Stomach (tissue), 19 donors: ENCODE measurements at places on chromosomes 4 and X. TPM values are rescaled to one million over a fixed set of nuclear protein-coding genes. Genes with fewer than 3 reads are reported as not detected.

Gene IL1RAPL1
- 0.87 TPM for total RNA-seq

Gene GPRIN3
- 19.8 TPM for total RNA-seq

Gene PLXNB3
- total RNA-seq = 49.2 TPM

Gene LRRC66
- 2.9 TPM for total RNA-seq

Gene SHROOM2
- total RNA-seq = 4.2 TPM

Gene HPSE
- total RNA-seq = 1.8 TPM

Gene SPACA5B
- not detected for total RNA-seq

Gene GAGE12E
- not detected for total RNA-seq

Gene TMEM47
- total RNA-seq = 9.6 TPM

Gene SLC49A3
- 18.8 TPM for total RNA-seq

Gene BTK
- total RNA-seq = 2.4 TPM

DNA sequence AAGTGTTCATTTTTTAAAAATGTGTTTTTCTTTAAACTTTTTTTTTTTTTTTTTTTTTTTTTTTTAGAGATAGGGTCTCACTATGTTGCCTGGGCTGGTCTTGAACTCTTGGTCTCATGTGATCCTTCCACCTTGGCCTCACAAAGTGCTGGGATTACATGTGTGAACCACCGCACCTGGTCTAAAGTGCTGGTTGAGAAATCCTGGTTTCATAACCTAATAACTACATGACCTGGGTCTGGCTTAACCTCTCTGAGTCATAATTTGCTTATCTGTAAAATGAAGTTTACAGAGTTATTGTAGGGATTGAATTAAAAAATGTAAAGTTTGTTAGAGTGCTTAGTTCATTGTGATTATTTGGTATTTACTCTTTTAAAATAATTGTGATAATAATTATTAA lies 5.2 kb downstream of the HSD17B13 start:
- no peak for DNase-seq

- DNase-seq = no peak
Measured at GRCh38 chrX:49901048-49901447, 21.3 kb upstream of the CLCN5 start.

- peak; percentile 81 for DNase-seq
Measured at GRCh38 chrX:3811331-3812311, 98.2 kb upstream of the PRKX start.

GRCh38 chrX:153830640-153831428 lies 490 bp upstream of the PDZD4 start:
- peak; percentile 30 for DNase-seq

- DNase-seq = peak; percentile 19
Measured at GRCh38 chrX:22430701-22431100, 158.0 kb downstream of the CBLL2 start.

DNA sequence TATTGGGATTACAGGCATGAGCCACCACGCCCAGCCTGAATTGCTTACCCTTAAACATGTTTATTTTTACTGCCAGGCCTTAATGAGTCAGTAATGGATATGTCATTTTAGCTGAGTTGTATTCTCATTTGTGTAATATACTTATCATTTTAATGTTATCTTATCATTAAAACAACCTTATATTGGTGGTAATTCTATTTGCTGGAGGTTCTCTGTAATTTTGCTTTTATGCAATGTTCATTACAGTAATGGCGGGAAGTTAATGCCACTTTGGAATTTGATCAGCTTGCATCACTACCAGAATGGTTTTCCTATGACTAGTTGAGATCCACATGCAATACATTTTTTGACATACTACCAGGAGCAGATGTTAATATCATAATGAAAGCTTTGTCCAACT lies 6.3 kb upstream of the PGAM4 start:
- DNase-seq = peak; percentile 38

DNA sequence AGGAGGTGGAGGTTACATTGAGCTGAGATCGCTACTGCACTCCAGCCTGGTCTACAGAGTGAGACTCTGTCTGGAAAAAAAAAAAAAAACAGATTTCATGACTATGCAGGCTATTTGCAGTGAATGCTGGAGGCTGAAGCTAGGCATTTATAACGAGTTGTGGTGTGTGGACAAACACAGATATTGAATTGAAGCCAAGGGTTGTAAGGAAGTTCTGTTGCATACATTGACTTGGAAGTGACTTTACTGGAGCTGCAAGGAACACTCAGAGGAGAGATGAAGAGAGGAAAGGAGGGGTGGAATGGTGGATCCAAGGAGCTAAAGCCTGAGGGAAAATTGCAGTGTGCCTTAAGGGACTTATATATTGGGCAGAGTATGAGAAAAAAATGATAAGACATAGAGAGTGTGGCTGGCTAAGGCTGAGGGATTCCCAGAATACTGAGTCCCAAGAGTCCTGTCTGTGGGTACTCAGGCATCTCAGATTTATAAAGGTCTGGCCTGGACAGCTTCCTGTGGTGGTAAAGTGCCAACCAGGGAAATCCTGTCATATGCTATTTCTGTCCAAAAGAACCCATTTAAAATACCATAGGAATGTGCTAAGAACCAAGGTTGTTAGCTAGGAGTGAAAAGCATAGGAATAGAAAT lies 87.8 kb upstream of the GUCY1A1 start:
- DNase-seq = peak; percentile 41

GRCh38 chr4:10075158-10075863 lies 41.3 kb downstream of the WDR1 start:
- DNase-seq = peak; percentile 24

GRCh38 chr4:34181311-34181841 lies 2062.9 kb downstream of the ARAP2 start:
- DNase-seq = no peak

- DNase-seq = no peak
Measured at GRCh38 chr4:90120037-90120436, 7.2 kb upstream of the CCSER1 start.

DNA sequence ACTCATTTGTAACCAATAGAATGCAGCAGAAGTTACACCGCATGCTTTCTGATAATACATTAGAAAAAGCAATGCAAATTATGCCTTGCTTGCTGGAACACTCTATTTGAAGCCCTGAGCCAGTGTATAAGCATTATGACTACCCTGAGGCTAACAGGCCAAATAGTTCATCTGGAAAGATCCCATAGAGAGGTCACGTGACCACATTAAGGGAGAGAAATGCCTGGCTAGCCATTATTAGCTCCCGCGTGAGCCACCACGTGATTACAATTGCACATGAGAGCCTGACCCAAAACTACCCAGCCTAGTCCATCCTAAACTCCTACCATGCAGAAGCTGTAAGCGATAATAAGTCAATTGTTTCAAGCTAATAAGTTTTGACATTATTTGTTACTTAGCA lies 472.9 kb upstream of the GALNTL6 start:
- DNase-seq = no peak

- DNase-seq = no peak
Measured at GRCh38 chrX:127302841-127303240, 483.3 kb downstream of the PRR32 start.

GRCh38 chr4:125432078-125432477 lies 117.3 kb downstream of the FAT4 start:
- no peak for DNase-seq

DNA sequence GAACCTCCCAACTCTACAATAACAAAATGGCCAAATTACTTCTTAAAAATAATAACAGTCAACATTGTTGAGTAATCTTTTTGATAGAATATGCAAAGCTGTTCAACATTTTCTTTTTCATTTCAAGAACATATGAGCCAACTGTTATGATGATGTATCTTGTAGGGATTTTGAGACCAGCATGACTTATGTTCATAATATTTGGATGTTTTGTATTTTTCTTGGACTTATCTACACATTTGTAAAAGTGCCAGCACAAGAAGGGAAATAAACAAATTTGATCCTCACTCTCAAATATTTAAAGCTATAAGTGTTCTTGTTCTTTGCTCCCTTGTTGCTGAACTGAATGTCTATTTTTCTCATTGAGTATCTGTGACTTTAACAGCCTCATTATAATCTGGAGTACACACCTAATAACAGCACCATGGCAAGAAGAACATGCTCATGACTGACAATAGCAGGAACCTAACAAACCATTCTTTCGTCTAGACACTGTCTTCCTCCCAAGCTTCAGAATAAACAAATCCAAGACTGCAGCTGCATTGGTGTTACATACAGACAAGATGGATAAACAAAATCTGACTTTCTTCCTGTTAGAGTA lies 1049.7 kb downstream of the FAT4 start:
- DNase-seq = no peak
